ENCODE measurements at places on chromosomes 7 and 10. TPM values are rescaled to one million over a fixed set of nuclear protein-coding genes. Genes with fewer than 3 reads are reported as not detected.

GRCh38 chr10:120979435-120980278 lies 128.5 kb downstream of the WDR11 start:
- DNase-seq: no peak

- no peak for DNase-seq
Measured at GRCh38 chr7:25834050-25834449, 317.9 kb upstream of the NFE2L3 start.

GRCh38 chr7:106643216-106644000 lies 17.6 kb downstream of the CCDC71L start:
- DNase-seq: no peak

DNA sequence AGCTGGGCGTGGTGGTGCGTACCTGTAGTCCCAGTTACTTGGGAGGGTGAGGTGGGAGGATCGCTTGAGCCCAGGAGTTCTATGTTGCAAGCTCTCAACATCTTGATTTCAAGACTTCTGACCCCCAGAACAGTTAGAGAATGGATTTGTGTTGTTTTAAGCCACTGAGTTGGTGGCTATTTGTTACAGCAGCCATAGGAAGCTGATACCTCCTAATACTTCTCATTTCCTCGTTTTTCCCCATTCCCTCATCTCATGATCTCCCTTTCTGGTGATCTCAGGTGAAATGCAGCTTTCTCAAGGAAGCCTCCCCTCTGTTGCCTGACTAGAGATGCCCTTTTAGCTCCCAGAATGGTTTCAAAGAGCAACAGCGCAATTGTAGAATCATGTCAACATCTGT lies 378.8 kb downstream of the TYW1 start:
- no peak for DNase-seq

- no peak for DNase-seq
Measured at GRCh38 chr7:138848056-138848980, 50.3 kb upstream of the ATP6V0A4 start.

DNA sequence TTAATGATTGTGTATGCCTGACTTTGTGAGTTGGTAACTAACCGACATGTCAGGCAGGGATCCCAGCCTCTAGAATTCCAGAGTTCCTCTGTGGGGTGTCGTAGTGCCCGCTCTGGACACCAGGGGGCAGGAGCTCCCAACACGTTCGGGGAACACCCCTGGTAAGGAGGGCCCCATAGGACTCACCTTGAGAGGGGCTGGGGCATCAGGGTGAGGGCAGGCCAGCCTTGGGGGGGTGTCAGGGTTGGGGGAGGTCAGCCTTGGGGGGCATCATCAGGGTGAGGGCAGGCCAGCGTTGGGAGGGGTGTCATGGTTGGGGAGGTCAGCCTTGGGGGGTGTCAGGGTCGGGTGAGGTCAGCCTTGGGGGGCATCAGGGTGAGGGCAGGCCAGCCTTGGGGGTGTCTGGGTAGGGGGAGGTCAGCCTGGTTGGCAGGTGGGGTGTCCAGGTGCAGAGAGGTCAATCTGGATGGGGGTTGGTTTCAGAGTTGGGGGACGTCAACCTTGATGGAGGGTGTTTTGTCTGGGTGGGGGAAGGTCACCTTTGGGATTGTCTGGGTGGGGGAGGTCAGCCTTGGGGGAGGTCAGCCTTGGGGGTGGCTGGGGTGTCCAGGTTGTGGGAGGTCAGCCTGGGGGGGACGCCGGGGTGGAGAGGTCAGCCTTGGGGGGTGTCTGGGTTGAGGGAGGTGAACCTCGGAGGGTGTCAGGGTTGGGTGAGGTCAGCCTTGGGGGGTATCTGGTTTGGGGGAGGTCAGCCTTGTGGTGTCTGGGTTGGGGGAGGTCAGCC lies 45.6 kb upstream of the SUN1 start:
- DNase-seq: peak; percentile 77

DNA sequence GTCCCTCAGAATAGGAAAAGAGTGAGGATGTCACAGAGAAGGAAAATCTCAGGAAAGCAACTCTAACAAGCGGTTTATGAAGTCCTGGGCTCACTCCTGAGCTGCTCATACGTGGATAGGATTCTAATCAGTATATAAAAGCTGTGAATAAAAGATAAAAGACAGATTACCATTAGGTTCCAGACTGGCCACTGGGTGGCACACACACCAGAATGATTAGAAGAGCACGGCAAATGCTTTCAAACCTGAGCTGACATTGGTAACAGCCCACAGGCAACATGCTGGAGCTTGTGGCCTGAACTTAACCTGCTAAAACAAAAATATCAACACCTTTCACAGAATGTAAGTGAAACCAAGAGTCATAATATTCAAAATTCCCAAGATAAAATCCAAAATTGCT lies 370.8 kb downstream of the GRID1 start:
- DNase-seq: no peak

DNA sequence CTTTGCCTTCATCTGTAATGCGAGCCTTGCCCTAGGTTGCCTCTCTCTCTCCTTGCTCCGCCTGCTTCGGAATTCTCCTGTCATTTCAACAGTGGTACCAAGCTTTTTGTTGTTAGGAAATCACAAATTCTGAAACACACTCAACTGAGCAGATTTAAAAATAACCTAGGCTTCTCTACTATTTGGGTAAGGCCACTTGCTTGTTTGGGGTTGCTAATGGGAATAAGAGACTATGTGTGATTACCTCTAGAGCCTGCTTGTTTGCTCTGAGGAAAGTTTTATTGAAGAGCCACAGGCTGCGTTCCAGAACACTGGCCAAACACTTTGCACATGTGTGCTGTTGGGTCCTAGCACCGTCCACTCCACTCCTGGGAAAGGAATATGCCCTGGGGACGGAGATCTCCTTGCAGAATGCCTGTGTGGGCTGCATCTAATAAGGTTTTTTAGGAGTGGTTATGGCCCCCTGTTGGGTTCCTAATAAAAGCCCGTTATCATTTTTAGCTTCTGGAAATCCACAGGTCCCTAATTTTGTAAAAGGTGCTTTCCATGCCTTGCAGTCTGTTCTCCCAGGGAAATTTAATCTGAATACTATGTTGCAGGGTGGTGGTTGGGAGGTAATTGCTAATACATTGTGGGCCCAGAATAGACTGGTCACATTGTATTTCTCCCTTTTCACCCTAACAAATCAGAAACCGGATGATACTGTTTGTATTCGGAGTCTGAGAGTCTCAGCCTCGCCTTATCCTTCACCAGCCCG lies 68.7 kb upstream of the KLF6 start:
- no peak for DNase-seq

- no peak for DNase-seq
Measured at GRCh38 chr10:92847202-92847864, 987 bp upstream of the EXOC6 start.

GRCh38 chr10:122877264-122877663 lies 2.1 kb downstream of the FAM24B start:
- no peak for DNase-seq

DNA sequence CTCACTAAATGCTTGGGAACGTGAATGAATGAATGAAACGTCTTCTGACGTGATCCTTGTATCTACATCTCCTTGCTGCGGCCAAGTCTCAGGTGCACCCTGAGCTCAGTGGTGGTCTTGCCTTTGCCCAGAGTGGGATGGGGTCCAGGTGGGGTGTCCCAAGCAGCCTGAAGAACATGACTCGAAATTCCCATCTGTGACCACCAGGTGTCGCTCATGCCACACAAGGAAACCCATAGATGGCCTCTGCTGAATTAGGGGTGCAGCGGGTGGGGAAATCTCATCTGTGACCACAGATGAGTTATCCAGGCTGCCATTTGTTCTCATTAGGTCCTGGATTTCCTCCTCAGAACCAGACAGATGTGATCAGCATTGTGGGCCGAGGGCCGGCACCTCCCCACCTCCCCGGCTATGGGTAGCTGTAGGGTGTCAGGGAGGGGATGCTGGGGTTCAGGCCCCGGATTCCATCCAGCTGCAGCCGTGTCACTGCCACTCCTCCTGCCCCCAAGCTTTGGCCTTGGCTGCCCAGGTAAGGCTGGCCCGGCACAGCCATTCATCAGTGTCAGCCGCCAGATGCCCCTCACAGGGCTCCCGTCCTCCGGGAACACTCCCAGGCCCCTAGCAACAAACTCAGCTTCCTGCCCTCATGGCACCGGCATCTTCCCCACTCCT lies 21.0 kb upstream of the GNA12 start:
- DNase-seq: peak; percentile 72

Gene HHEX
- 0.53 TPM for total RNA-seq

Gene LBX1
- not detected for total RNA-seq

Gene SYT15B
- total RNA-seq: 0.11 TPM

Gene ITPRID1
- not detected for total RNA-seq
